ENCODE measurements at places on chromosomes 16 and 17.

GRCh38 chr17:83056583-83057396, 22.6 kb upstream of the METRNL start:
- DNase-seq = no peak

GRCh38 chr17:83174362-83175118, 95.1 kb downstream of the METRNL start:
- no peak for DNase-seq

GRCh38 chr17:16470265-16470664, 21.7 kb downstream of the LRRC75A start:
- DNase-seq = peak; percentile 60

- no peak for DNase-seq
Measured at GRCh38 chr17:41440531-41441033, at the start of gene KRT38. Gene KRT38, minus strand, starts transcription at chr17:41440983. Its CDS starts 62 bp downstream, at chr17:41440921.

DNA sequence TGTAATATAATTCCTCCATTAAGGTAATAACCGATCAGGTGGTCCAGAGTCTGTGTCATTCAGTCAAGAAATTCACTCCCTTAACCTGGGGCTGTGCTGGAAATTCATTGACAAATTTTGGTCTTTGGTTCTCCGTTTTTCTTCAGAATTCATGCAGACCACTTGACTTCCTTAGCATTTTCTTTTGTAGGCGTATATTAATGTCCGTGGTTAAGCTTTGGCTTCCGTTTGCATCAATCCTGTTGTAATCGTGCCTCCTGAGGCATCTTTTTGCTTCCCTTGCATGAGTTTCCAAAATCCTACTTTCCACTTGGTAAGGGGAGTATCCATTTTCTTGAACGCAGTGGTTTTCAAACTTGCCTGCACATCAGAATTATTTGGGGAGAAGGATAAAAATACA, 9.0 kb downstream of the LRRC37B start:
- DNase-seq = no peak
